ENCODE measurements at places on chromosomes 11 and 22.

DNA sequence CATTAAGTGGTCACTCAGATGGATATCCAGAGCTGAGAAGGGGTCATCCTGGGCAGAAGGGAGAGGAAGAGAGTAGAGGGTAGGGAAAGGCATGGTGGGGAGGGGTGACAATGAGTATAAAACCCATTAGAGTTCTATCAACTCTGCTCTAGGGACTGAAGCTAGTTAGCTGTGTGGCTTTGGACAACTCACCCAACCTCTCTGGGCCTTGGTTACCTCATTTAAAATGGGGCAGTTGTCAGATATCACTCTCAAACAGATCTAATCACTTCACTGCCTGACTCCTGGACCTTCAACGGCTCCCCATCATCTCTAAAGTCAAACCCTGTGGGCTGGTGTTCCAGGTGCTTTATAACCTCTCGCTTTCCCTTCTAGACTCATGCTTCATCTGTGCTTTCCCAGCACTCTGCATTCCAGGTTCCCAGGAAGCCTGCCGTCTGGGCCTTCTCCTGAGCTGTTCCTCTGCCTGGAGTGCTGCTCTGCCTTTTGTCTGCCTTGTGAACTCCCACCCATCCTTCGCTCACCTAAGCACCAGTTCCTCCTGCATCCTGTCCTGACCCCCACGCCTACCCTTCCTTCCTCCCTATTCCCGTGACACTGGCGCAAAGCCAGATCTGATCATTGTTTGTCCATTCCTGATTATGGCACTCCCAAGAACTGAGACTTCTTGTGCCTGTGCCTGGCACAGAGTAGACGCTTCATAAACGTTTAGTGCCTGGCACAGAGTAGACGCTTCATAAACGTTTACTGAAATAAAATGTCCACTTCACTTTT, 22.3 kb upstream of the KCNJ11 start:
- DNase-seq: no peak

DNA sequence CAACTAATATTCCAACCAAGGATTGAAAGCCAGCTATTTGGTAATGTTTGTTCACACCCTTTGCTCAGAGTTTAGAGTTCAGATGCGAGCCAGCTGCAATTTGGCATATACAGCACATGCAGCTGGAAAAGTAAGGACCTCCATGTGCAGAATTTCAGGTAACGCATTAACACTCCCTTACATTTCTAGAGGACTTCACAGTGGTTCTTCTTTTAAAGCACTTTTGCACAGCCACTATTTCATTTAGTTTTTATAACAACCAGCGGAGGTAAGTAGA, 3.4 kb downstream of the POU2AF3 start:
- DNase-seq: no peak

- DNase-seq: no peak
Measured at GRCh38 chr22:45298934-45299505, 10.7 kb upstream of the FAM118A start.

GRCh38 chr22:47122441-47123000, 360.1 kb downstream of the TBC1D22A start:
- DNase-seq: no peak

DNA sequence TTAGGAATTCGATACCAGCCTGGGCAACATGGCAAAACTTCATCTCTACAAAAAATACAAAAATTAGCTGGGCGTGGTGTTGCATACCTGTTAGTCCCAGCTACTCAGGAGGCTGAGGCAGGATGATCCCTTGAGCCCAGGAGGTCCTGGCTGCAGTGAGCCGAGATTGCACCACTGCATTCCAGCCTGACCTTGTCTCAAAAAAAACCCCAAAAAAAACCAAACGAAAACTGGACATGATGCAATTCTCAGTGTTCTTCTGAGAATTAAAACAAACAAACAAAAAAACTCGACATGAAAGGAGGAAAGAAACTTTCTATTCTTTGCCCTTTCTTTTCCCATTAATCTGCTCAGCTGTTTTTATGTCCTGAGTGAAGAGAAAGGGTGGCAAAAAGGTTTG, 7.4 kb downstream of the MED17 start:
- DNase-seq: no peak

- DNase-seq: no peak
Measured at GRCh38 chr11:64764753-64765152, 5.0 kb upstream of the PYGM start.

GRCh38 chr11:75051043-75051442, 45.6 kb downstream of the OR2AT4 start:
- no peak for DNase-seq

- no peak for DNase-seq
Measured at GRCh38 chr11:66532784-66533183, 13.1 kb downstream of the ZDHHC24 start.

- DNase-seq: no peak
Measured at GRCh38 chr11:1522081-1522424, 35.5 kb upstream of the MOB2 start.

GRCh38 chr11:69541501-69542313, 60.2 kb downstream of the LINC01488 start:
- no peak for DNase-seq

- no peak for DNase-seq
Measured at GRCh38 chr11:12403997-12404350, 26.6 kb downstream of the PARVA start.

- no peak for DNase-seq
Measured at GRCh38 chr22:29023172-29023796, 38.3 kb downstream of the C22orf31 start.

GRCh38 chr11:67611165-67611564, 4.4 kb downstream of the NDUFV1 start:
- DNase-seq: no peak

- DNase-seq: no peak
Measured at GRCh38 chr22:40441761-40442390, 71.5 kb downstream of the SGSM3 start.

- DNase-seq: no peak
Measured at GRCh38 chr11:29448246-29448877, 568.5 kb downstream of the KCNA4 start.

DNA sequence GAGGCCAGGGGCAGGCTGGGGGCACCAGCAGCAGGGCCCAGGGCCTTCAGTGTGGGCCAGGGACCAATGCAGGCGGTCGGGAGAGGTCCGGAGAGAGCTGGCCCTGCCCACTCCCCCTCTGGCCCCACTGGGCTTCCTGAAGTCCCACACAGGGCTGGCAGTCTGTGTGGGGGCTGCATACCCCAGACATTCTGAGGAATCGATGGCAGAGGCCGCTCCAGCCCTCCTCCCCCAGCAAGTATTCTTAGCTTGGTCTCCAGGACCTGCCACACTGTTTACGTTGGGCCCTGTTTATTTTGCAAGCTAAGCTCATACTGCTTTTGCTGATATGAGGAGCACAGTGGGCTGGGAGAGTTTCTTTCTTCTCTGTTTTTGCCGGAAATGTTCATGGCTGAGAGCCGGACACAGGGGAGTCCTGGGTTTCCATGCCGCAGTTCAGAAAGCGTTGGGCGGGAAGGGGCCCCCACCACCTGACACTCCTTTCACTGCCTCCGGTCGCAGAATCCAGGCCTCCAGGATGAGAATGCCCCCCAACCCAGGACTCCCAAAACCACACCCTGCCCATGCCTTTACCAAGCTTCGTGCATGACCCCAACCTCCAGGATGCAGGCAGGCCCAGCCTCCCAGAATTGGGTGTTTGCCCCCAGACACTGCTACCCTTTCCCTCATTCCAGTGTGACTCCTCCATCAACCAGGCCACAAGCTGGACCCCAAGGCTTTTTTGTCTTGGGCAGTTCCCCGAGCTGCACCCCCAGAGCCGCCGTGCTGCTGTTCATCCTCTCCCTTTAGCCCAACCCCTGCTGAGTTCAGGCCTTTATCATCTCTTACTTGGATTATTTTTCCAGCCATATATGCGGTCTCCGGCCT, 81.8 kb upstream of the KCNQ1OT1 start:
- DNase-seq: no peak

DNA sequence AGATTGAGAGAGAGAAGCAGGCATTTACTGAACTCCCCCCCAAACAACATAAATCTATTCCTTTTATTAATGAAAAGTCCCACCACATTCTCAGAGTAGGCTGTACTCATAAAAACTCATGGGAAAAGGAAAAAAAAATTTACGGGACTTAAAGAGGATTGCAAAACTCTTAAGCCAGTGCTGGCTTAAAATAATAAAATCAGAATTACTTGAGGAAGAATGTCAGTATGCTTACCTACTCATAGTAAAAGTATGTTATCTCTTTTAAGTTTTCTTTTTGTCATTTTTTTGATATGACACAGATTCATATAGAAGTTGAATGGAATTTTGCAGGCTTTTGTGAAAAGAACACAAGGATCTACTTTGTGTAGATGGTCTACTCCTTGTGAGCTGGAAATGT, 126.3 kb downstream of the LUZP2 start:
- no peak for DNase-seq

- DNase-seq: no peak
Measured at GRCh38 chr11:2217211-2218030, 45.8 kb upstream of the TH start.

DNA sequence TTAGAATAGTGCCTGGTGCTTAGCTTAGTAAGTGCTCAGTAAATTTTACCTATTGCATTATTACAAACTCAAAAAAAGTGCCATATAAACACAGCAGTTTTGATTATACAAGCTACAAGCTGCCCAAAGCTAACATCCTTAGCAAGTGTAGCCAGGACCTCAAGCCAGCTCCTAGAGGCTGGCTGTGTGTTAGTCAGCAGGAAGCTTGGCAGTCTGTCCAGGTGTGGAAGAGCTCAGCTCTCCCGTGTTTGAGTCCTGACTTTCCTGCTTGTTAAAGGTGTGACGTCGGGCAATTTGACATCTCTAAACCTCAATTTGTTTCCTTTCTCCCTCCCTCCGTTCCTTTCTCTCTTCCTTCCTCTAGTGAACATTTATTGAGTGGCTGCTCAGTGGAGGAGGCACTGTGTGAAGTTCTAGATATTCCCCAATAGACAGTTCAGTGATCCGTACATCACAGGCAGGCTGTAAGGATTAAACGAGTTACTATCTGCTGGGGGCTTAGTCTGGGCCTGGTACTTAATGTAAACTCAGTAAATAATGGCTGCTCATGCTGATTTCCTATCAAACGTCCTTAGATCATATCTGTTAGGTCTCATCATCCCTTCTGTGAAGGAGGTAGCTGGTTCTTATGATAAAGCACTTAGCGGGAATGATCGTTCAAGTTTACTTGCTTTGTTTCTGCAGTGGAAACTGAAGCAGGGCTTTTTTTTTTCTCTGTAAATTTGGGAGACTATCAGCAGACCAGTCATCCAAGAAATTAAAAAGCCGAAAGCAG, 68.7 kb downstream of the PRR5L start:
- DNase-seq: no peak

GRCh38 chr11:32259641-32260081, 168.8 kb downstream of the RCN1 start:
- DNase-seq: no peak

- DNase-seq: no peak
Measured at GRCh38 chr11:120399307-120399706, 63.1 kb downstream of the ARHGEF12 start.

- DNase-seq: no peak
Measured at GRCh38 chr11:101759771-101760450, 154.9 kb upstream of the CEP126 start.

DNA sequence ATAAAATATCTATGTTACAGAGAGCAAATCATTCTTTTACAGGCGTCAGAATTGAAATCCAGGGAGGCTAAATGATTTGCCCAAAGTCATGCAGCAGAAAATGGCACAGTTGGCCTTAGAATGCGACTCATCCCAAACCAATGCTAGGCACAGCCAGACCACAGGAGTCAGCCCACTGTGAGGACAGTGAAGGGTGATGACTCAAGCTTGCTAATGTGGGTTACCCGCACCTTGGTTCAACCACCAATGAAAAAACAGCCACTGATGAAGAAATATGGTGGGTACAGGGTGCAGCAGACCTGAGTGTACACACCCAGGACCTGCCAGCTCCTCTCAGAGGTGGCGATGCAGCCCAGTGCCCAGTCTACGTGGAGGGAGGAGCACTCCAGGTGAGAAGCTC, 89.7 kb downstream of the ZC3H12C start:
- DNase-seq: no peak

- DNase-seq: no peak
Measured at GRCh38 chr22:19114984-19115552, 7.1 kb downstream of the DGCR2 start.

GRCh38 chr11:26134481-26135355, 197.2 kb upstream of the ANO3 start:
- DNase-seq: no peak

GRCh38 chr11:83723999-83724398, 437.8 kb upstream of the CCDC90B start:
- DNase-seq: no peak

GRCh38 chr22:50252082-50253045, 1.3 kb upstream of the HDAC10 start:
- DNase-seq: peak; percentile 64

- DNase-seq: no peak
Measured at GRCh38 chr11:47244448-47245350, 3.9 kb downstream of the ACP2 start.

DNA sequence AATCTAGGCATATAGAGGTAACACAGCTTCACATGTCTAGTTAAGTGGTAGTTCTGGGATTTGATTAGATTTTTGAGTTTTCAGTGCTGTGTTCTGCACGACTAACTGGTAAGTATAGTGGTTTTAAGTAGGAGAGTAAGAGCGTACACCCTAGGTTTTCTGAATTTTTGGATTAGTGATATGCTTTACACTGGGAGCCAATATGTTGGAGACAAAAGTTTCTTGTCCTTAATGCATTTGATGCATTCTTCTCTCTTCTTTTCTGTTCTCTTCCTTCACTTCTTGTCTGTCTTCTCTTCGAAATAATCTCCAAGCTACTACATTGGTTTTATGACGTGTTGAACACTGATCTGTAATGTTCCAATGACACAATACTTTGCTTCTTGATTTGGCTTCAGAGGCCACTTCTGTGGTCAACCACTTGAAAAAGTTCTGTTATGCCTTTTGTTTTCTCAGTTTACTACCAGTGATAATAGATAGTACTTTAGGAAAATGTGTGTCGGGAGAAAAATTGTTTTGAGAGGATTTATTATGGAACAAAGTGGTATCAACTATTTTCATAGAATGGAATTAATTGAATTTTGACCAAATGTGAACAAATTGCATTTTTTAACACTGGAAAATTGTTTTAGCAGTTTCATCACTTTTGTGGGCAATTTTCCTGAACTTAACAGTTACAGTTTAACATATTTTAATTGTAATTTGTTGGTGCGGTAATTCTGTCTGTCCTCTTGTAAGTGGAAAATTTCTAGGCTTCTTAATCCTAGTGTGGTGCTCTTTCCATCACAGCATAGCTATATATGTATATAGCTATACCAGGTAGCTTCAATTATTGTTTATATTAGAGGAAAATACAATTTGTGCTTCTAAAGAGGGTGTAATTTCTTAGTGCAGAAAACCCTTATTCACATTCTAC, 2.6 kb downstream of the PDE3B start:
- DNase-seq: no peak

- DNase-seq: no peak
Measured at GRCh38 chr11:46541593-46542371, 52.0 kb downstream of the AMBRA1 start.

DNA sequence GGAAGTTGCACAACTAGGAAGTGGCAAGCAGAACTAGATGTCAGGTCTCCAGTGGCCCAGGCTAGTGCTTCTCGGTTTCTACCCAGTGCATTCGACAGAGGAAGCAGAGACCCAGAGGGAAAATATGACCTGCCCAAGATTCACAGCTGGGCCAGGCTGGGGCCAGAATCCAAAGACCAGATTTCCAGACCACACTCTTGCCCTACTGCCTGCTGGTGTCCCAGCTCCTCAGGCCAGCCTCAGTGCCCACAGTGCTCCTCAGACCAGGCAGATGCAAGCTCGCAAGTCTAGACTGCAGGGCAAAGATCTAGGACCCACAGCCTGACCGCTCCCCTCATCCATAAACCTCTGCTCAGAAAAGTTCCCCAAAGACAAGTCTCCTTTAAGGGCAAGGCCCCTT, 262.6 kb downstream of the BUD13 start:
- no peak for DNase-seq

GRCh38 chr22:23264610-23265367, 84.5 kb downstream of the BCR start:
- no peak for DNase-seq
